ENCODE measurements at places on chromosomes 13 and 19. TPM values are rescaled to one million over a fixed set of nuclear protein-coding genes. Genes with fewer than 3 reads are reported as not detected.

GRCh38 chr13:66089711-66090110, 1140.4 kb downstream of the PCDH9 start:
- DNase-seq, result no peak
- no peaks in the 10 kb centered on the region for H3K27me3 ChIP-seq
- no peaks in the 10 kb centered on the region for H3K4me1 ChIP-seq

DNA sequence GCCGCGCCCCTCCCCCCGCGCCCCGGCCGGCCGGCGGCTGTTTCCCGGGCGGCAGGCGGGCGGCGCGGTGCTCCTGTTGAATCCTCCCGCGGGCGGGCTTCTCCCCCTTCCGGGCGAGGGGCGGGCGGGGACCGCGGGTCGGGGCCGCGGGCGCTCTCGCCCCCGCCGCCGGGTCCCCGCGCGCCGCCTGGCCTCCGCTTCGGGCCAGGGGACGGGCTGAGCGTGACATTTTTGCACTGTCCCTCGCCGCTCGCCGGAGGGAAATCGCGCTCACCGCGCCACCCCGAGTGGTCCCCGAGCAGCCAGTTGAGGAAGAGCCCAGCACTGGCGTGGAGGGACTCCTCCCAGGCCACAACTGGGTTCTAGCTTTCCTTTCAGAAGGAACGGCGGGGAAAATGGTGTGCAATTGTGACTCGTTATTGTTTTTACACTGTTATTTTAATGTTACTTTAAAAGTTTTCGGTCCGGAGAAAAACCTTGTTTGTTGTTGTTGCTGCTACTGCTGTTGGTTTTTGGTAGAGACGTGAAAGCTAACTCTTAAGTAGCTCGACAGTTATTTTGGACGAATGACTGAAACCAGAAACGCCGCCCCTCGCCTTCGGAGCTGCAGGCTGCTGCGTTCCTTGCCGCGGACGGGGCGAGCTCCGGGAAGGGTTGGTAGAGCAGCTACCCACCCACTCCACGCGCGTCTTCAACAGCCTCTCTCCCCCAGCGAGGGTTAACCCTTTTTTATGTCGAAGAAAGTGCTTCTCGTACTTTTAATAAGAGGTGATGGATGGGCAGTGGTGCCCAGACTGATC, 959 bp downstream of the PDS5B start:
- no peak for DNase-seq
- no peaks in the 10 kb centered on the region for H3K4me1 ChIP-seq
- peak overlapping the region; percentile 79 for H3K27ac ChIP-seq
- peak overlapping the region; percentile 99 for H3K4me3 ChIP-seq
- no peaks in the 10 kb centered on the region for H3K27me3 ChIP-seq

DNA sequence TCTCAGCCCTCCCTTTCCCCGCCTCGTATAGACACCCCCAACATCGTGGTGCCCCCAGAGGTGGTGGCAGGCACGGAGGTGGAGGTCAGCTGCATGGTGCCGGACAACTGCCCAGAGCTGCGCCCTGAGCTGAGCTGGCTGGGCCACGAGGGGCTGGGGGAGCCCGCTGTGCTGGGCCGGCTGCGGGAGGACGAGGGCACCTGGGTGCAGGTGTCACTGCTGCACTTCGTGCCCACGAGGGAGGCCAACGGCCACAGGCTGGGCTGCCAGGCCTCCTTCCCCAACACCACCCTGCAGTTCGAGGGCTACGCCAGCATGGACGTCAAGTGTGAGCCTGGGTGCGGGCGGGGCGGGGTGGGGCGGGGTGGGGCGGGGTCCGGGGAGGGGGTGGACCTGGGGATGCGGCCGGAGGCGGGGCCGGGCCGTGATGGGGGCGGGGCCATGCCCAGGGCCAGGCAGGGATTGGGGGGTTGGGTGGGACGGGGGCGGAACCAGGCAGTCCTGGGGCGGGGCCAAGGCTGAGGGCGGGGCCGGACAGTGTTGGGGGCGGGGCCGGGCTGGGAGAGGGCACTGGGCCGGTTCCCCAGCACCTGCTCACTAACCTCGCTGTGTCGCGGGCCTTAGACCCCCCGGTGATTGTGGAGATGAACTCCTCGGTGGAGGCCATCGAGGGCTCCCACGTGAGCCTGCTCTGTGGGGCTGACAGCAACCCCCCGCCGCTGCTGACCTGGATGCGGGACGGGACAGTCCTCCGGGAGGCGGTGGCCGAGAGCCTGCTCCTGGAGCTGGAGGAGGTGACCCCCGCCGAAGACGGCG, 7.8 kb downstream of the MAG start:
- H3K27me3 ChIP-seq, result 0 out of 2 replicates have a peak, but pooled peaks cover 4% of the 10 kb centered on the region
- no peaks in the 10 kb centered on the region for H3K4me1 ChIP-seq
- DNase-seq, result no peak

The CEACAM20 gene
- total RNA-seq, result not detected

The VSTM2B gene
- 1.2 TPM for total RNA-seq

The IRGQ gene
- 39.9 TPM for total RNA-seq

DNA sequence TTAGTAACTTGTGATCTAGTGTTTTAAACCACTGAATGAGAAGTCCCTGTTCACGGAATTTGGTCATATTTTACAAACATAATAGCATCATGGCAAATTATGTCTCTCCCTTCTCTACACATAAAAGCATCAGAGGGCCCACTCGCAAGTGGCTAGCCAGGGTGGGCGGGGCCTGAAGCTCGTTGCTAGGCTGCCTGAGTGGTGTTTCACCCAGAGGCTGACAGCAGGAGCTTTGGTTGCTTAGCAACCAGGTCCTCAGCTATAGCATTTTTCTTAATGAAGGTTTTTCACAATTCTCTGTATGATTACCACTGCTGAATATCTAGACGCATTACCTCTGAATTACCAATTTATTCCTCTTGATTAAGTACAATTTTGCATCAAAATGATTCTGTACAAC, 126.5 kb downstream of the NALCN start:
- peak; percentile 2 for DNase-seq
- H3K27ac ChIP-seq, result no peak overlapping the region
- no peaks in the 10 kb centered on the region for H3K4me1 ChIP-seq
- no peaks in the 10 kb centered on the region for H3K27me3 ChIP-seq
- no peaks in the 10 kb centered on the region for H3K36me3 ChIP-seq

The ZNF878 gene
- total RNA-seq, result 9.5 TPM

- H3K4me3 ChIP-seq, result no peak overlapping the region
- no peaks in the 10 kb centered on the region for H3K4me1 ChIP-seq
- H3K27me3 ChIP-seq, result no peaks in the 10 kb centered on the region
Measured at GRCh38 chr13:40178130-40178529, 488.3 kb downstream of the FOXO1 start.

DNA sequence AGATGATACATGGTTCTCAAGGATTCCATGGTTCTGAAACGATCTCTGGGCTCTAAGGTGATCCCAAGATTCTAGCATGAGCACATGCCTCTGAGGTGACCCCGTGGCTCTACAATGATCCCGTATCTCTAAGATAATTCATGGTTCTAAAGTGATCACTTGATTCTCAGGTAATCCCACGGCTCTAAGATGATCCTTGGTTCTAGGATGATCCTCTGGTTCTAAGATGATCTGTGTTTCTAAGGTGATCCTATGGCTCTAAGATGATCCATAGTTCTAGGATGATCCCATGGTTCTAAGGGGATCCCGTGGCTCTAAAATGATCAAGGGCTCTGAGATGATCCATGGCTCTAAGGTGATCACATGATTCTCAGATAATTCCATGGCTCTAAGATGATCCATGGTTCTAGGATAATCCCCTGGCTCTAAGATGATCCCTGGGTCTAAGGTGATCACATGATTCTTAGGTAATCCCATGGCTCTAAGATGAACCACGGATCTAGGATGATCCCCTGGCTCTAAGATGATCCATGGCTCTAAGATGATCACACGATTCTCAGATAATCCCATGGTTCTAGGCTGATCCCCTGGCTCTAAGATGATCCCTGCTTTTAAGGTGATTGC, 21.3 kb downstream of the NUMBL start:
- H3K36me3 ChIP-seq, result peaks cover 23% of the 10 kb centered on the region
- H3K27ac ChIP-seq, result no peak overlapping the region
- no peaks in the 10 kb centered on the region for H3K27me3 ChIP-seq
- no peak overlapping the region for H3K4me3 ChIP-seq

Measured in H1 (cell line).